ENCODE measurements at places on chromosomes 6 and 20.

DNA sequence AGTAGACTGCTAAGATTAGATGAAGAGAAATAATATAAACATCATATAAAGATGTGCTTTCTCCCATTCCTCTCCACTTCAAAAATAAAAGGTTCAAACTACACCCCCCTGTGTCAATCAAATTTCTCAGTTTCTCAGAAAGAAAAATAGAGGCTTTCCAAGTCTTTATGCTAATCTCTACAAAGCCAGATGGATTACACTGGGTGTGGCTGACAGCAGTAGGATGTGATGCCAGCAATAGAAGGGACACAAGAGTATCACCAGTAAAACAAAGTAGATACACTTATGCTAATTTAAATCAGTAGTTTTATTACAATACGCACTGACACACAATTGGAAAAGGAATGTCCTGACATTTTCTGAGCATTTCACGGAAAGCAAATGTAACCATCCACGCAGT lies 353.4 kb downstream of the RNGTT start:
- no peak for DNase-seq

DNA sequence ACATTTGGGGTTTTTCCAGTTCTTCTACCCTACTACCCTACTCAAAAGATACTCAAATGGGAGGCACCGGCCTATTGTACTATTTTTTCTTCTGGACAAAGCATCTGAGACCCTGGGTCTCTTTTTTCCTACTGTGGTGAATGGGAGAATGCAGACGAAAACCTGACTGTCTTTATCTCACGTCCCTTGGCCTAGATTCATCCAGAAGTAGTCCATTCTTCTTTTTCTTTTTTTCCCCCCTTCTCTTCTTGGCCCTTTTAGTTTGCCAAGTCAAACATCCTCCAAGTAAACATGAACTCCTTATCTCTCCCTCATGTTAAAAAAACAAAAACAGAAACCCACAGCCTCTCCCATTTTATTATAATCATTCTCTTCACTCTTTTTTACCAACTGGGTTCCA lies 8.7 kb upstream of the ILRUN start:
- DNase-seq = no peak

DNA sequence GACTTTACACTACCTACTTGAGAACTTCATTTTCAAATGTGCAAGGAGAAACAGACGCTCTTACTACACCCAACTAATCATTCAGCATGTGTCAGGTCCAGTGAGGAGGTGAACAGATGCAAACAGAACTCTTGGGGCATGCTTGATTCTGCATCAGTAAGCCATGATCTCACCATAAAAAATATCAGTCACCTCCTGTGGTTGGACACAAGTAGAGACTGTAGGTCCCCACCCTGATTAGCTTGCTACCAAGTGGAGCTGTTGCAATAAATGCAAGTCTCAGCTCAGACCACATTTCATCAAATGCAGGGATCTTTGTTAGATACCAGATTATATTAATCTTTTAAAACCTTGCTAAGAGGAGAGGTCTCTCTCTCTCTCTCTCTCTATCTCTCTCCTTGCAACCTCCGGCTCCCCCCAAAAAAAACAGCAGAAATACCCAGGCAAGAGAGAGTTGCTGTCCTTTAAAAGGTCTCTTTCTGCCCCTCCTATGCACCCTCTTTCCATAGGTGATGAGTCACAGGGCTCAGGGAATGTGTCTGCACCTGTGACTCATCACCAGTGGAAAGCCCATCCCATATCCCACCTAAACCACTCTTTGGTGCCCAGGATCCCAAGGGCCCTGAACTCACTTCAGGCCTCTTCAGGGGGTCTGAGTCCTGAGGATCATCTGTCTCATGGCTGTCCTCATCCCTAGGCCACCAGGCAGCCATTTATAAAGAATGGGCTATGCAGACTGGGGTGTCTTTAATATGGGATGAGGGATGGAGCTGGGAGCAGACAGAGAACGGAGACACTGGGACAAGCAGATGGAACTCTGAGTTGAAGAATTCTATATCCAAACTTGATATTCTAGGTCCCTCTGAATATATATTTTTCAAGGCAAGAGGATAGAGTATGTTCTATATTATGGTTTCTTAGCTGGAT lies 154.5 kb downstream of the QRSL1 start:
- DNase-seq = no peak

- peak; percentile 70 for DNase-seq
These were observed 164.9 kb upstream of the RREB1 start for GRCh38 chr6:6942831-6943230.

DNA sequence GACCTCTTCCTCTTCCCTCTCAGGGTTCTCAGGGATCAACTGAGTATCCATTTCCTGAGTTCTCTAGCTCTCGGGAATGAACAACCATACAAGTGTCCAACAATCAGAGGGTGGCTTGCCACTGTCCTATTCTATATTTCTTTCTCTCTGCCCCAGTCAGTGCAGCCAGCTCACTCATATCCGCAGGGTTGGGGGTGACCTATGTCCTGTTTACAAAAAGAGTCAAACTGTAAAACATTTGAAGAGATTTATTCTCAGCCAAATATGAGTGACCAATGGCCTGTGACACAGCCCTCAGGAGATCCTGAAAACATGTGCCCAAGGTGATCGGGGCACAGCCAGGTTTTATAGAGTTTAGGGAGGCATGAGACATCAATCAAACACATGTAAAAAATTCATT lies 10.8 kb upstream of the BTN3A2 start:
- DNase-seq = no peak

- no peak for DNase-seq
These were observed 2.6 kb upstream of the ZSCAN12 start for GRCh38 chr6:28402197-28402596.

GRCh38 chr20:11544029-11544678 lies 373.5 kb upstream of the BTBD3 start:
- DNase-seq = no peak

DNA sequence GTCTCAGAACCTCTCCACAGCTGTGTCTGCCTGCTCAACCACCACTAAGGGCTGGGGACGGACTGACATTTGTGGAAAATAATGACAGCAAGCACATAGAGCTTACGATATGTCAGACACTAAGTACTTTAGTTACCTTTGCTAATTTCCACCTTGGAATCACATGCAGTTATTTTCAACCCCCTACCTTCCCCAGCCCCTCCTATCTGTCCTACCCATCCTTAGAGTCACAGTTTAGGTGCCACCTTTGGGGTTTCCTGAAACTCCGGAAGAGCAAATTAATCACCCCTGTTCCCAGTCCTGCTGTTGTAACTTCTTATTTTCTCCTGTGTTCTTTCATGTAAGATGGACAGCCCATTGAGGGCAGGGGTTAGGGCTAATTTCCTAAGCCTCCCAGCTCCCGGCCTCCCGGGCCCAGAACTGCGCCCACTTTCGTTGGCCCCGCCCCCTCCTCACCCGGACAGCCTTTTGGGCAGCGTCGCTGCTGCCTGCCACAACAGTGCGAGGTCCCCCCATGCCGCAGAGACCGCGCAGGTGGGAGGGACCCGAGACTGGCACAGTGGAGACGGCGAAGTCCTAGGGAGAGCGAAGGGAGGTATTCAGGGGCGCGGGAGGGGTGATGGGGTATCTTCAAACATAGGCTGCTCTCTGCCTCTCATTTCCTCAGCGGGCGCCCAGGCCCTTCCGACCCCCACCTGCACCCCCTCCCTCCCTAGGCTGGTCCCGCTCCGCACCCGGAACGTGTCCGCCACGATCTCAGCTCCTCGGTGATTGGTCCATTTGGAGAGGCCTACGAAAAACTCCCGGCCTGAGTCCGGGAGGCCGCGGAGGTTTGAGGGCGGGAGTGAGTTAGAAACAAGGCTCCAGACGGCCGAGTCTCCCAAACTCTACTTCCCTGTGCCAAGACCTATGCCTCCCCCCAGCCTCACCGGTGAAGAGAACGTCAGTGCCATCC lies 1.1 kb downstream of the DDAH2 start:
- DNase-seq = no peak

Measured in right forelimb (tissue), 1 donor.